Lung (tissue), 17 donors: ENCODE measurements at places on chromosomes 11 and 22. TPM values are rescaled to one million over a fixed set of nuclear protein-coding genes. Genes with fewer than 3 reads are reported as not detected.

Gene OR9I1
- total RNA-seq = not detected

Gene OR5D14
- total RNA-seq = not detected

Gene ROBO4
- total RNA-seq = 52.1 TPM

Gene CREB3L1
- total RNA-seq = 16.8 TPM

Gene OR52N4
- 0.26 TPM for total RNA-seq

Gene SUSD2
- 82.6 TPM for total RNA-seq

Gene OR2D2
- 0.25 TPM for total RNA-seq
